Right ventricle myocardium inferior (tissue), 1 donor: ENCODE measurements at places on chromosomes 4 and X.

- DNase-seq, result no peak
These were observed 182.0 kb upstream of the FAM241A start for GRCh38 chr4:111963158-111963700.

DNA sequence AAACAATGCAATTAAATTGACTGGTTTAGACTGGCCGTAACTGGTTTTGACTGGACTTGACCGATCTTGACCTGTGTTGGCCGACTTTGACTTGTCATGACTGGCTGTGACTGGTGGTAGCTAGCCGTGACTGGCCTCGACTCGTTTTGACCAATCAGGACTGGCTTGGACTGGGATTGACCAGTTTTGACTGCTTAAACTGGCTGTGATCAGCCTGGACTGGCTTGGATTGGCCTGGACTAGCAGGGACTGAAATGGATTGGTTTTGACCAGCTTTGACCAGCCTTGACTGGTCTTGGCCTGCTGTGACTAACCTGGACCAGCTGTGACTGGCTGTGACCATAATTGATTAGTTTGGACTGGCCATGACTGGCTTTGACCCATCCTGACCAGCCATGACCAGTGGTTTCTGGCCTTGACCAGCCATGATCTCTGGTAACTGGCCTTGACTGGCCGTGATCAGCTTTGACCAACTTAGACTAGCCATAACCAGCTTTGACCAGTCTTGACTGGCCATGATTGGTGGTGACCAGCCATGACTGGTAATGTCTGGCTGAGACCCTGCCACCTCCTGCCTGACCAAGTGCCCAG lies 13.1 kb downstream of the SUV39H1 start:
- no peak for DNase-seq

DNA sequence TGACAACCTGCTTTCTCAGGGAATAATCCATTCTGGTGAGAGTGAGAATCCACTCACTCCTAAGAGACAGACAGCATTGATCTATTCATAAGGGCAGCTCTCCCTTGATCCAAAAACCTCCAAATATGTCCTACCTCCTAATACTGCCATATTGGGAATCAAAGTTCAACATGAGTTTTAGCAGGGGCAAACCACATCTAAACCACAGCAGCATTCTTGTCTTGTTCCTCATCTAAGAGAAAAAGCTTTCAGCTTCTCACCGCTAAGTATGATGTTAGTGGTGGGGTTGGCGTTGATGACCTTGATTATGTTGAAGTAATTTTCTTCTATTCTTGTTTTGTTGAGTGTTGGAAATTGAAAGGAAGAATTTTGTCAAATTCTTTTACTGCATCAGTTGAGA lies 69.6 kb downstream of the SERTM2 start:
- DNase-seq, result no peak

DNA sequence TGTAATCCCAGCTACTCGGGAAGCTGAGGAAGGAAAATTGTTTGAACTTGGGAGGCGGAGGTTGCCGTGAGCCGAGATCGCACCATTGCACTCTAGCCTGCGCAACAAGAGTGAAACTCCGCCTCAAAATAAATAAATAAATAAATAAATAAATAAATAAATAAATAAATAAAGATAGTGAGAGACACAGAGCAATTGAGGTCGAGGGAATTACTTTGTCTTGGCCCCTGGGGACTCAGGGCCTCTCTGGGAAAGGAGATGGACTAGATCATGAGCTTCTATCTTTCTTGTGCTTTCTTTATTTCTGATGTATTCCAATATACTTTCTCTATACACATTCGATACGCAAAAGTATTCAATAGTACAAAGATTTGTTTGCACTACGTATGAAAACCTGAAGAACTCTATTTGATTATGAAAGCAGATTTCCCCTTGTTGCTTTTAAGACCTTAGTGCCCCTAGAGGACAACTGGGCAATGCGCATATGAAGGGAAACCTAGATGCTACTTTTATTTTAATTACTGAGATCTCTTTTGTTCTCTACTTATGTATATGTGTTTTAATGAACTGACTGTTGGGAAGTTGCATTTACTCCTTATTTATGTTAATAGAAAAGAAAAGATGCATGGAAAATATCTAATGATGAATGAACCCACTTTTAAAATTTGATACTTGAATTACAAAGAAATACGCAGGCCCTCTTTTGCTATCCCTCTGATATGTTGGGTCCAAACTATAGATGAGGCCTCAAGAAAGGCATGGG lies 12.8 kb upstream of the ELOVL6 start:
- DNase-seq, result no peak

- DNase-seq, result no peak
These were observed 9.9 kb upstream of the ANAPC4 start for GRCh38 chr4:25367004-25367621.

GRCh38 chr4:43754566-43754965 lies 694.0 kb downstream of the KCTD8 start:
- no peak for DNase-seq

DNA sequence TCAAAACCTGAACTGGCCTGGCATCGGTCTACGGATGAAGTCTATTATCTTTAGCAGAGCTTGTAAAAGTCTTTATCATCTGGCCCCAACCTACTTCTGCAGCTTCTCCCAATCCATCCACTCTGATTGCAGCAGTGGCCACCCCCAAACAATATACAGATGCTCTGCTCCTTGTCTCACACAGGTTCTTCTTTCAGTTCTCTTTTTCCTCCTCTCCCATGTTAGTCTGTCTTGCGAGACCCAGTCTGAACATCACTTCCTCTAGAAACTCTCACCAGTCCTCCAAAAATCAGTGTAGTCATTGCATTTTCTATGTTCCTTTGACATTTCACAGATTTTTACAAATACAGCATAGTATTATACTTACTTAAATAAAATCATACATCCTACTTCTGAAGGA lies 163.0 kb downstream of the FRMPD4 start:
- no peak for DNase-seq

DNA sequence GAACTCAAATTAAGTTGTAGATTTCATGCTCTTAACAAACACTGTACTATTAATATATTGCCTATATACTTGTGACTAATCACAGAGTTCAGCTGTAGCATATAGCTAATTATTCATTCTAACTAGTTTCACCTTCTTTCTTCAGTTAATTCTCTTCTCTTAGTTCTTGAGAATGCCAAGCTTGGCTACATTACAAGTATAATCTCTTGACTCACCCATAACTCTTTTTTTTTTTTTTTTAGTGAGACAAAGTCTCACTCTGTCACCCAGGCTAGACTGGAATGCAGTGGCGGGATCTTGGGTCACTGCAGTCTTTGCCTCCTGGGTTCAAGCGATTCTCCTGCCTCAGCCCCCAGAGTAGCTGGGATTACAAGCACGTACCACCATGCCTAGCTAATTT lies 5.4 kb downstream of the KLHL5 start:
- no peak for DNase-seq

- DNase-seq, result peak; percentile 86
These were observed 164.9 kb downstream of the DHX15 start for GRCh38 chr4:24419181-24420034.

DNA sequence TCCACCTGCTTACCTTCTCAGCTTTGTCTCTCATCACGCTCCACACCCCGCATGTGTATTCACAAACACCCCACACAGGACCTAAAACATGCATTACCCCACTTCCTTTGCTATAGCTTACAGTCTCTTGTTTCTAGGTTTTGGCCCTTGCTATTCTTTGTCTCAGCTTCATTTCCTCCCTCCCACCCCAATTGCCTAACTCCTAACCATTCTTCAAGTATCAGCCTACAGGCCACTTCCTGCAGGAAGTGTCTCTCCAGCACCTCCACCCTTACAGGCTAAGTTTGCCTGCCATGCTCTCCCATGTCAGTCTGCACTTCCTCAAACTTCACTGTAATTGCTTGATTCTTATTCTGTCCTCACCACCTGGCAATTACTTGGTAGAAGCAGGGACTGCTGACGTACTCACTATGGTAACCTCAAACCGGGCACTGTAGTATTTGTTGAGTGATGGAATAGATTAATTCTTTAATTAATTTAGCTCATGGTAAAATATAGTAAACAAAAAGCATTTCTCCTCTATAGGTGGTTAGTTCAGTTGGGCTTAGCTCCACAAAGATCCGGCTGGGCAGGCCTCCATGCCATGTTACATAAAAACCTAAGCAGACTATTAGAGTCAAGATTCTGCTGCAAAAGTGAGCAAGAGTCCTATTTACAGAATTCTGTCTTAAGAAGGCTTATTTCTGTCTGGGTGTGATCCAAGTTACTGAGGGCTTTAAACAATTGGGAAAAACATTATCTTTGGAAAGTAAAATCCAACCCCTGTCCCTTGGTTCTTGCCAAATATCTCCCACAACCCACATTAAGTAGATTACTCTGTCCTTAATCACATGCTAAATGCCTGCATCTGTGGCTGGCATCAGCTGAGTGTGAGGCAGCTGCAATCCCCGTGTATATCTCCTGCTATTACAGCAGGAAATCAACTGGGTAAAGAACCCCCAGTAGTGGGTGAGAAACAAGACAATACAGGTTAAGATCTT lies 124.7 kb upstream of the CPEB2 start:
- DNase-seq, result no peak

DNA sequence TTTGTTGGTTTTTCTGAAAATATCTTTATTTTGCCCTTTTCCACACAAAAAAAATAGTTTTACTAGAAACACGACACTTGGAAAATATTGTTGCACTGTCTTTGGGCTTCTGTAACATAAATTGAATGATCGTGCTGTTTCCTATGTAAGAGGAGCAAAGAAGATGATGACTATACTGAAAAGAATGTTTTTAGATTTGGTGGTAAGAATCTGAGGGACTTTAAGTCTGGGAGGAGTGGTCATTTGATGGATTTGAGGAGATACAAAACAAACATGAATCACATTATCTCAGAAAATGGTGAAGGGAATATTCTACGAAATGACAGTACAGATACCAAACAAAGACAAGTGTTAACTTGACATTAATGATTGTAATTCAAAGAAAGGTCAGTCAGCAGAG lies 328.8 kb downstream of the ADAM29 start:
- DNase-seq, result no peak

GRCh38 chr4:140839406-140839805 lies 83.2 kb upstream of the TBC1D9 start:
- no peak for DNase-seq

GRCh38 chr4:126213996-126214395 lies 899.2 kb downstream of the FAT4 start:
- DNase-seq, result no peak

- DNase-seq, result no peak
These were observed 24.6 kb upstream of the GPR50 start for GRCh38 chrX:151151665-151152267.

DNA sequence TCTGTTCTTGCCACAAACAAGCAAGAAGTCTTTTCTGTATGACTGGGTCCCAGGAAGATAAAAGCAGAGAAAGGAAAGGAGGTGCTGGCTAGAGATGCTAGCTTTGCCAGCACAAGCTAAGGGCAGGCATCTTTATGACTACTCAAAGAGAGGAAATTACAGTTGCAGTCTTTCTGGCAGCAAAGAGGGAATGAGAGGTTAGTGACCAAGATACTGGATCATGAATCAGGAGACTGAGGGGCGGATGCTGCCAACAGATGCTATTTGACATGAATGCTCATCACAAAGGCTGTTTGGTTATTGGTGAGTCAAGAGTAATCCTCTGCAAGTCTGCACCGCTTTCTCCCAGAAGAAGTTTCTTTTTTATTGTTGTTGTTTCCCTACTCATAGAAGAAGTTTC lies 5.5 kb upstream of the XIAP start:
- no peak for DNase-seq

- DNase-seq, result no peak
These were observed 111.0 kb downstream of the ASB9 start for GRCh38 chrX:15158736-15159406.

GRCh38 chr4:44157611-44158277 lies 290.9 kb downstream of the KCTD8 start:
- DNase-seq, result no peak

- no peak for DNase-seq
These were observed 317.3 kb downstream of the FBXW7 start for GRCh38 chr4:152218576-152218975.

DNA sequence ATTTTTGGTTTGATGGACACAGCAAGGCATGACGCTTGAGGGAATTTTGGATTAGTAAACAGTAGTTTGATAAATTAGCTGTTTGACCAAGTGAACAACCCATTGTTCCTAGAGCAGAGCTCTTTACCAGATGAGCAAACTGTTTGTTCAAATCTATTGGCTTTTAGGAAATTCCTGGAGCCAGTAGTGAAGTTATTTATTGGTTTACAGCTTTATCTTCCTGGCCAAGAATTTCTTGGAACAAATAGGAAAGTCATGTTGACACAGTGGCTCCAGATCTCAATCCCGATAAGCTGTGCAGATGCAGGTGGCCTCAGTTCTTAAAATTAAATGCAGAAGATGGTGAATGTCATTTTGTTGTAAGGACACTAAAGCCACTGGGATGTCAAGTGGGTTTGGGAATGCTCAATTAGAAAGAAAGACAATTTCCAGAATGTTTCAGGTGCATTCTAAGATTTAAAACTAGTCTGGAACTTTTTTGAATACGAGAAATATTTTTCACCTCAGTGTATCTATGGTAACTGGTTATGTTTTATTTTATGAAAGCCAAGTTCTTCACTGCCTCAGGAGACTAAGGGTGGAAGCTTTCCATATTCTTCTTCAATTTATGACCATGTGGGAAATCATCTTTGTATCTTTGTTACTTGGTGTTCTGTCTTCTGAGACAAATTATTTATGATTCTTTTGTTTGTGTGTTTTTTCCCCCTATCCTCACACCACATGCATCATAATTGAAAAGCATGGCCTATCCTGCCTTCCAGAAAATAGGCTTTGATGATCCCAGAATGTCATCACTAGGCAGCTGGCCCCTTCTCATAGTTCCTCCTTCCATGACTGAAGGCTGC lies 554.5 kb downstream of the STIM2 start:
- no peak for DNase-seq

DNA sequence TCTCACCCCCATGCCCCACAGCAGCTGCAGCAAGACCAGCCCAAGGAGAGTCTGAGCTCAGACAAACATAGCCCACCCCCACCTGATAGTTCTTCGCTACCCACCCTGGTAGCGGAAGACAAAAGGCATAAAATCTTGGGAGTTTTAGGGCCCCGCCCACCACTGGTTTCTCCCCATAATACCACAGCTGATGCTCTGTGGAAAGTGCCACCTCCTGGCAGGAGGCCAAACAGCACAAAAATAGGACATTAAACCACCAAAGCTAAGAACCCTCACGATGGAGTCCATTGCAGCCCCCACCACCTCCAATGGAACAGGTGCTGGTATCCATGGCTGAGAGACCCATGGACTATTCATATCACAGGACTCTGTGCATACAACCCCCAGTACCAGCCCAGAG lies 226.7 kb downstream of the SNCA start:
- no peak for DNase-seq

DNA sequence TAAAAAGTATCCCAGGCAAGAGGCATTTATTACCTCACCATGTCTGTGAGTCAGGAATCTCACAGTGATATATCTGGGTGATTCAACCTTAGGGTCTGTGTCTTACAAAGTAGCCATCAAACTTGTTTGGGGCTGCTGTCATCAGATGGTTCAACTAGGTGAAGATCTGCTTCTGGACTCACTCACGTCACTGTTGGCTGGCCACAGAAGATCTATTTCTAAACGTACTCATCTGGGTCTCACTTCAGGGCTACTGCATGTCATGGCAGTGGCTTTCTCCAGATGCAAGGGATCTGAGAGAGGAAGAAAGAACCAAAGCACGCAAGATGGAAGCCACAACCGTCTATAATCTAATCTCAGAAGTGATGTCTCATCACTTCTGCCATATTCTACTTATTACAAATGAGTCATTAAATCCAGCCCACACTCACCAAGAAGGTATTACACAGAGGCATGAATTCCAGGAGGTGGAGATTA lies 267.8 kb upstream of the ANKRD50 start:
- DNase-seq, result no peak

- no peak for DNase-seq
These were observed 359.0 kb downstream of the HS3ST1 start for GRCh38 chr4:11069581-11070211.

- DNase-seq, result no peak
These were observed 2.4 kb upstream of the MORF4L2 start for GRCh38 chrX:103688946-103689345.
